ENCODE measurements at places on chromosomes 1 and 21. TPM values are rescaled to one million over a fixed set of nuclear protein-coding genes. Genes with fewer than 3 reads are reported as not detected.

The KCNJ6 gene
- total RNA-seq, result 0.02 TPM

GRCh38 chr21:28884481-28884880, 108.2 kb downstream of the LTN1 start:
- no peak for DNase-seq
- H3K27ac ChIP-seq, result peak overlapping the region; percentile 76
- H3K27me3 ChIP-seq, result peaks cover 20% of the 10 kb centered on the region
- peaks cover 14% of the 10 kb centered on the region for H3K36me3 ChIP-seq

DNA sequence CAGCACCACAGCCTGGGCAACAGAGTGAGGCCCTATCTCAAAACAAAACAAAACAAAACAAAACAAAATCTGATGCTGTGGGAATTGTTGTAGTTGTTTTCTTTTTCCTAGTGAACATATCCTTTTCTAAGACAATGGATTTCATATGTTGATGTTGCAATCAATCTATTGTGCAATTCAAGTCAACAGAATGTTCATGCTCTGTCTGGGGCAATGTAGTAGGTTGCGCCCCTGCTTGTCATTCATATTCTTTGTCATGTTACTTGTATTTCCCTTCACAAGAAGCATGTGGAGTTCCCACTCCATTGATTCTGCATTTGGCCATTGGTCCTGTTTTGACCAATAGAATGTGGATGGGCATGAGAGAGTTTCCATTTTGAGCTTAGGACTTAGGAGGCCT, 223.9 kb downstream of the DUSP10 start:
- no peak overlapping the region for H3K4me3 ChIP-seq
- H3K4me1 ChIP-seq, result no peaks in the 10 kb centered on the region
- H3K27me3 ChIP-seq, result no peaks in the 10 kb centered on the region

DNA sequence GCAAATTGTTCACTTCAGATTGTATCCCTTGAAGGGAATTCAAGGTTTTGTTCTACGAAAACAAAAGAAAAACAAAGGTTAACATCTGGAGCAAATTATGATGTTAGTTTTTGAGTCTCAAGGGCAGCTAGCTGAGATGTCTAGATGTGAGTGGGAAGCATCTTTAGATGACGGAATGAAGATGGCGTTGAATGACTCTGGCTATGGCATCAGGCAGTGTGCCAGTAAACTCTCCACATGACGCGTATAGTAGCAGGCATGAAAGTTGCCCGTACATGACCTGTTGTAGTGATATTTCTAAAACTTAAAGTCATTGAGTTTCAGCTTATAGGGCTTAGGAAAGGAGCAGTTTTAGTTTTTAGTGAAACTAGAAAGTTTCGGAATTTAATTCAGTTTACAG, 12.3 kb upstream of the SDC3 start:
- no peaks in the 10 kb centered on the region for H3K27me3 ChIP-seq
- no peak overlapping the region for H3K27ac ChIP-seq
- DNase-seq, result no peak
- H3K4me3 ChIP-seq, result no peak overlapping the region

DNA sequence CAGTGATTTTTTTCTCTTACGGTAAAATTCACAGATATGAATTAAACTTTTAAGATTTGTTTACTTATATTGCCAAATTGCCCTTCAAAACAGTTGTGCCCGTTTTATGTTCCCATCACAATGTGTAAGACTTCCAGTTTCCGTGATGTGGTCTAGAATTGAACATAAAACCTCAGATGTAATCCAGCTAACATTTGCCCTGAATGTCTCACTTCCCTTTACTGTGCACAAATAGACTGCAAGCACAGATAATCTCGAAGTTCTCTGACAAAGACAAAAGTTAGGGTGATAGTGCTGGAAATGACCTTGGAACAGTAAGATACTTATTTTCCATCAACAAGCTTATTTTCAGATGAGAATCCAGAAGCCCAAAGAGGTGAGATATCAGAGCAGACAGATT, 177.5 kb downstream of the ZZZ3 start:
- no peak for DNase-seq
- H3K27ac ChIP-seq, result no peak overlapping the region
- no peaks in the 10 kb centered on the region for H3K36me3 ChIP-seq
- H3K4me1 ChIP-seq, result peaks cover 9% of the 10 kb centered on the region

DNA sequence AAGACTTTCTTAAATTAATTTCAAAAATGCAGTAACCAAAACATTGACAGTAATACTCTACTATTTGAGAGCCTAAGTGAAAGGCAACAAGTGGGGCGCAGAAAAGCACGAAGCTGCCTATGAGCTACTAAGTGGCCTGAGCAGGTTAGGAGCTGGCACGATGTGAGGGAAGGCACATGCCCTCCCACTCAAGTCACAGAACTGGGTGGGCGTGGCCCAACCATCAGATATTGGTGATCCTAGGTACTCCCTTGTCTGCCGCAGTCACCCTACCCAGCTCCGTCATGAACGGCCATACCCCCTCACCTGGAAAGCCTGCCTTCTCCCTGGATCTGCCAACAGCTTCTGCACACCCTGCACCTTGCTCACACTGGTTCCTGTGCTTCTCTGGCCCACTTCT, 40.8 kb downstream of the SSBP3 start:
- no peaks in the 10 kb centered on the region for H3K27me3 ChIP-seq
- H3K36me3 ChIP-seq, result peaks cover 11% of the 10 kb centered on the region
- DNase-seq, result no peak
- H3K4me3 ChIP-seq, result no peak overlapping the region

DNA sequence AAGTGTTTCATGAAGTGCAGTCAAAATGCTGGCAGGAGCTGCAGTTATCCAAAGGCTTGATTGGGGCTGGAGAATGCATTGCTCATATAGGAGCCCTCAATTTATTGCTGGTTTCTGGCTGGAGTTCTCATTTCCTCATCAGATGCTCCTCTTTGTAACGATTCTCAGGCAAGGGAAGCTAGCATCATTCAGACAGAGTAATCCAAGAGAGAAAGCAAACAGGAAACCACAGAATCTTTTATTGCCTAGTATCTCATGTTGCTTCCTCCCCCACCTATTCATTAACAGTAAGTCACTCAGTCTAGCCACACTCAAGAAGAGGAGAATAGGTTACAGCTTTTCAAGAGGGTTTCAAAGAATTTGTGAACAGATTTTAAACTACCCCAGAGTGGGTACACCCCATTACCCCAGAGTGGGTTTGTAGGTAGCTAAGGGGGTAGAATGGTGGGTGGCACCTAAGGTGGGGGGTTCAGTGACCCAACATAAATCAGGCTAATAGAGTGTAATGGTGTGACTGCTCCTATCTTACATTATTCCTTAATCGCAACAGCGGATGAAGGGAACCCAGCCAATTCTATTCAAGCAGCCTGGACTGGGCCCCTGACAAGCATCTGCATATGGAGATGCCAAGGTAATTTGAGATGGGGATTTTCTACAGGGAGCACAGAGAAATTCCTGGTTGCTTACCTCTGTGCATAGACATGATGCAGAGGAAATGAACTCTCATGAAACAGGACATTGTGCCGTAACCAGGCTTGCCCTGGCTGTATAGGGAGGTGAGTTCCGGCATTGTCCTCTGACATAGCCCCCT, 67.1 kb downstream of the KCNJ15 start:
- H3K4me3 ChIP-seq, result no peak overlapping the region
- peak overlapping the region; percentile 83 for H3K27ac ChIP-seq
- no peaks in the 10 kb centered on the region for H3K27me3 ChIP-seq
- no peak for DNase-seq

DNA sequence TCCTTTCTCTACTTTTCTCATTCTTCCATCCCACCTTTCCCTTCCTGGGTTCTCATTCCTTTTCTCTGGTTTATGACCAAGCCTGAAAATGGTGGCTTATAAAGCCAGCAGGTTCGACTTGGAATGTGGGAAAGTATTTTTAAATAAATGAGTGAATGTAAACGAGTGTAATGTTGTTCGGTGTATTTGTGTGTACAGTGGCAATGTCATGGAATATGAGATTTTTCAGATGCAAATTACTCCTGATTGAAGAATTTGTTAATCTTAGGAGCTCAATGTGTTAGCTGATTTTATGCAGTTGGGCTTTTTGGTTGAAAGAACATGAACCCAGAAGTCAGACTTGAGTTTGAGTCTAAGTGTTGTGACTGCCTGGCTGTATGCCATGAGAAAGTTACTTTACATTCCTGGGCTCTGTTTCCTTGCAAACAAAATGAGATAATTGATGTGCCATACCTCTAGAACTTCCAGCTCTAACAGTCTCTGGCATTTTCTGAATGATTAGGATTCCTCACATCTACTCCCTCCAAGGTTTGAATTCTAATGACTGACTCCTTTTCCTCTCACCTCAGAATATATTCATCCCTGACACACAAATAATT, 6.6 kb downstream of the SGIP1 start:
- peak overlapping the region; percentile 91 for H3K27ac ChIP-seq
- DNase-seq, result no peak
- no peaks in the 10 kb centered on the region for H3K27me3 ChIP-seq
- H3K4me3 ChIP-seq, result no peak overlapping the region
- H3K36me3 ChIP-seq, result no peaks in the 10 kb centered on the region

DNA sequence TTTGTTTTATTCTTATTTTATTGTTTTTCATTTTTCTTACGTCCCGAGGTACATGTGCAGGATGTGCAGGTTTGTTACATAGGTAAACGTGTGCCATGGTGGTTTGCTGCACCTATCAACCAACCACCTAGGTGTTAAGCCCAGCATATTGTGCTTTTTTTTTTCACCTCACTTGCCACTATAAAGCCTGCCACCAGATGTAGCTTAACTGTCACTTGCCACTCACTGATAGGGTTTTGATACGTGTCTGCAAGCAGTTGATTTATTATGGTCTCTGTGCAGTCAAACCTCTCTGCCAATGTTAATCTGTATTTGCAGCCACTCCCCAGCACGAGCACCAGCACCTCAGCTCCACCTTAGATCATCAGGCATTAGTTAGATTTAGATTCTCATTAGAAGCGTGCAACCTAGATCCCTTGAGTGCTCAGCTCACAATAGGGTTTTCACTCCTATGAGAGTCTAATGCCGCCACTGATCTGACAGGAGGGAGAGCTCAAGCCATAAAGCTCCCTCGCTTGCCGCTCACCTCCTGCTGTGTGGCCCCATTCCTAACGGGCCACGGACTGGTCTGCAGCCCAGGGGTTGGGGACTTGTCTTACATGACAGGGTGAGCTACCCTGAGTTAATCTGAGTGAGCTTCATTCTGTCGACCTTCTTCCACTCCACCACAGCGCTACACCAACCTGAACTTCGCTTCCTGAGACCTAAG, 17.9 kb upstream of the ABCG1 start:
- no peak overlapping the region for H3K27ac ChIP-seq
- no peaks in the 10 kb centered on the region for H3K4me1 ChIP-seq
- H3K36me3 ChIP-seq, result peaks cover 5% of the 10 kb centered on the region
- H3K27me3 ChIP-seq, result peaks cover 14% of the 10 kb centered on the region

DNA sequence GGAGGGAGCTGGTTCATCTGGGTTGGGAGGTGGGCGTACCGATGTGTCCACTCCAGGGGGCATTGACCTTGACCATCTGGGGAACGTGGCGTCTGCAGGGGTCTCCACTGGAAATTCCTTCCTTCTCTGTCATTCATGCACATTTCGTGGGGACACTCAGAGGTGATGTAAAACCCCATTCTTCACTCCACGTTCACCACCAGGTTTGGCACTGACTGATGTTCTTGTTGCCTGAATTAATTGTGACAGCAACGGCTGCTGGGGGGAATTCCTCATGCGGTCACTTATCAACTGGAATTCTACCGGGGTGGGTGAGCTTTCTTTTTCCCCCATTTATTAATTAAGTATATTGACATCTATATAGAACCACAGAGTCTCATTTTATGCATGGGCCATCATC, 18.1 kb upstream of the POFUT2 start:
- no peak for DNase-seq
- no peak overlapping the region for H3K27ac ChIP-seq
- H3K4me3 ChIP-seq, result no peak overlapping the region
- peaks cover 18% of the 10 kb centered on the region for H3K4me1 ChIP-seq
- no peaks in the 10 kb centered on the region for H3K27me3 ChIP-seq
- H3K36me3 ChIP-seq, result no peaks in the 10 kb centered on the region

The IKBKE gene
- total RNA-seq, result 8.4 TPM

The C1orf53 gene
- 4.3 TPM for total RNA-seq

- H3K4me1 ChIP-seq, result peaks cover 36% of the 10 kb centered on the region
- DNase-seq, result no peak
- H3K4me3 ChIP-seq, result no peak overlapping the region
- no peaks in the 10 kb centered on the region for H3K27me3 ChIP-seq
Measured at GRCh38 chr1:87348341-87349019, 19.8 kb downstream of the LMO4 start.

The CACNA1S gene
- total RNA-seq, result 0.05 TPM

All from mesothelial cell of epicardium (in vitro differentiated cells).